NCI-H526 (cell line): ENCODE measurements at places on chromosomes 1 and 21.
A peak's percentile ranks its signal among the peaks of the same experiment; 100 is the strongest.

GRCh38 chr1:2630498-2631135, 2.2 kb downstream of the MMEL1 start:
- no peak for DNase-seq

GRCh38 chr1:183416850-183417771, 1.1 kb downstream of the NMNAT2 start:
- DNase-seq: peak; percentile 98

DNA sequence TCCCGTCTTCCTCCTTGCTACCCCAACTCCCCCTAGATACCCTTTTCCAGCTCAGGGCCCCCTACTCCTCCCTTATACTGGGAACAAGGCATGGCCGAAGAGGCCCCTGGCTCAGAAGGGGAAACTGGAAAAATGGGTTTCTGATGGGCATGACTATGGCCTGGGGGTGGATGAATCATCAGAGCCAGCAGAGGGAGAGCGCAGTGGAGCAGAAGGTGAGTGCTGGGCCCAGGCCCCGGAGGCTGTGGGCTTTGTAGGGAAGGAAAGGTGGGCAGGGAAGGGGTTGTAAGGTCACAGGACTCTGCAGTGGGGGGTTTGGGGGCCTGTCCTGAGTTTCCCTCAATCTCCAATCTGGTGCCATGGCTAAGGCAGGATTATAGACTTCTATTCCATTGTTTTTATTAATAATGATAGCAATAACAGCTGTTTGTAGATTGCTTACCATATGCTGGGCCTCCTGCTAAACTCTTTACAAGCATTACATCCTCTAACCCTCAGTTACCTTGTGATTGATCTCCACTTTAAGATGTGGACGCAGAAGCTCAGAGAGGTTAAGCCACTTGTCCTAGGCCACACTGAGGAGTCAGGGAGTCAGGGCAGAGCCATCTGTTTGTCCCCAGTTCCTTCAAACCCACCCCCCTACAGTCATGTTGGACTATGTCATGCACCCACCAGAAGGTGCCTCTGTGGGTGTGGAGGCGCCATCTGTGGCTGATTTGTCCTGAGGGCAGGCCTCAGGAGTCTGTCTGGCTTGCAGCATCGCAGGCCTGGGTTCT, 36.2 kb upstream of the ZNF362 start:
- DNase-seq: no peak

DNA sequence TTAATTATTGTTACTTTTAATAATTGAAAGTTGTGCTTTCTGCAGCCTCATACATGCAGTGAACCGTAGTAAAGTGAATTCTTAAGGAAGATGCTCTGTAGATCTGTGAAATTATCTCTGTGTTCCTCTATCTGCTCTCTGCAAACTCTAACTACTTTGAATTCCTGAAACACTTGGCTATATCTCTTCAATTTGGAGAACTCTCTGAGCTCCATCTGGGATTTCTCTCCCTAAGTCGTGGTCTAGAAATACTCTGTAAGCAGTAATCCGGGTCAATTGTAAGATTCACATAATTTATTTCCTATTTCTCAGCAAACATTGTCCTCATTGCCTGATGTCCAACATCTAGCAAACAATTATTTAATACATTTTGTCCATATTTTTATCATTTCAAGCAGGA, 164.9 kb downstream of the USH2A start:
- DNase-seq: no peak
